ENCODE measurements at places on chromosomes 3 and 15.
A peak's percentile ranks its signal among the peaks of the same experiment; 100 is the strongest.

GRCh38 chr3:49668861-49669260, 5.3 kb upstream of the APEH start:
- DNase-seq, result no peak

DNA sequence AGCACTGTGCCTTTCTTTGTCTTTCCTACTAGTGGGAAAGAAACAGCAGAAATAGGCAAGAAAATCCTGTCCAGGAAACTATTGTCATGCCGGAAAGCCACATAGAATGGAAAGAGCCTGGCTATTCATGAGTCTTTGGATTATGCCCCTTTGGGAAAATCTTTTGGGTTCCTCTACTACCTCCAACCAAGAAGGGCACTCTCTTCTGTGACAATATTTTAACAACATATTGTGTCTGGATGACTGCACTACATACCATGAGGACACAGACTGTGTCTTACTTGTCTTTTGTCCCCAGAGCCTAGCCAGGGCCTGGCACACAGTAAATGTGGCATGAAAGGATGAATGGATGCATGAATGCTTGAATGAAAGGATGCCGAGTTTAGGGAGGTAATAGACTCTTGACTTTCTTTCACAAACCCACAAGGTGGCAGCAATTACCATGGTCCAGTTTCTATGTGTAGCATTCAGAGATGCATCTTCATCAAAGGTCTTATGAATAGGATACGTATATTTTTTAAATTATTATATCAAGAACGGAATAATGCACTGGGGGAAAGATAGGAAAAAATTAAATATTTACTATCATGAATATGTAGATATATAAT, 30.3 kb downstream of the ARL14 start:
- no peak for DNase-seq

- no peak for DNase-seq
These were observed 341.7 kb downstream of the CLSTN2 start for GRCh38 chr3:140276703-140277102.

GRCh38 chr15:98628216-98628615, 20.1 kb upstream of the IGF1R start:
- DNase-seq, result no peak

GRCh38 chr15:38843736-38844590, 279.3 kb upstream of the RASGRP1 start:
- no peak for DNase-seq

DNA sequence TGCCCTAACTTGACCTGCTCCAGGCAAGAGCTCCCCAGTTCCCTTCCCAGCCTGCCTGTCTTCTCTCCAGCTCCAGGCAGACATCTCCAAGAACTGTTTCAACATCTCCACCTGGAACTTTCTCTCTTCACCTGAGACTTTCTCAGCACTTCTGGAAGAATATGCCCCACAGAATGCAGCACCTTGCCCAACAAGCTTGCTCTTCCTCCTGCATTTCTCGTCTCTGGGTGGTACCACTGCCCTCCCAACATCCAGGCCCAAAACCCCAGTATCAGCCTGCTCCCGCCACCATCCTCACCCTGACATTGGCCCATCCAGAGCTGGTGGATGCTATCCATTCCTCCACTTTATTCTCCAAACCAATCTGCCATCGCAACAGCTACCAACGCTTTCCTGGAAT, 8.8 kb downstream of the RFTN1 start:
- DNase-seq, result no peak

- no peak for DNase-seq
These were observed 5.0 kb upstream of the PRRT3 start for GRCh38 chr3:9957214-9957613.

- DNase-seq, result no peak
These were observed 33.5 kb upstream of the ZNF639 start for GRCh38 chr3:179289295-179289694.

DNA sequence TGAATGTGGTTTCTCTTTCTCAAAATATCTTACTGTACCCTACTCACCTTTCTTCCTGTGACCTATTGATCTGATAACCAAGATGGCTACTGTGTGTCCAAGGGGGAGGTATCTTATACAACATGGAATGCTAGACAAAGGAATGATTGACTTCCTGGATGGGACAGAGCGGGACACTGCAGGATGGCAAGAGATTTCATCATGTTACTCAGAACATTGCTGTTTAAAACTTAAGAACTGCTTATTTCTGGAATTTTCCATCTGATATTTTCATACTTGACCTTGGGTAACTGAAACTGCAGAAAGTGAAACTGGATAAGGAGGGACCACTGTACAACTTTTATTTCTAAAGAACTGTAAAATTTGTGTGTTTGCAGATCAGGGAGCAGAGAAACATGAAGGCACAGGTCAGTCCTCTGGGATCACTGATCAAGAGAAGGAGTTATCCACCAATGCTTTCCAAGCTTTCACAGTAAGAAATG, 18.5 kb downstream of the CNOT10 start:
- DNase-seq, result no peak

DNA sequence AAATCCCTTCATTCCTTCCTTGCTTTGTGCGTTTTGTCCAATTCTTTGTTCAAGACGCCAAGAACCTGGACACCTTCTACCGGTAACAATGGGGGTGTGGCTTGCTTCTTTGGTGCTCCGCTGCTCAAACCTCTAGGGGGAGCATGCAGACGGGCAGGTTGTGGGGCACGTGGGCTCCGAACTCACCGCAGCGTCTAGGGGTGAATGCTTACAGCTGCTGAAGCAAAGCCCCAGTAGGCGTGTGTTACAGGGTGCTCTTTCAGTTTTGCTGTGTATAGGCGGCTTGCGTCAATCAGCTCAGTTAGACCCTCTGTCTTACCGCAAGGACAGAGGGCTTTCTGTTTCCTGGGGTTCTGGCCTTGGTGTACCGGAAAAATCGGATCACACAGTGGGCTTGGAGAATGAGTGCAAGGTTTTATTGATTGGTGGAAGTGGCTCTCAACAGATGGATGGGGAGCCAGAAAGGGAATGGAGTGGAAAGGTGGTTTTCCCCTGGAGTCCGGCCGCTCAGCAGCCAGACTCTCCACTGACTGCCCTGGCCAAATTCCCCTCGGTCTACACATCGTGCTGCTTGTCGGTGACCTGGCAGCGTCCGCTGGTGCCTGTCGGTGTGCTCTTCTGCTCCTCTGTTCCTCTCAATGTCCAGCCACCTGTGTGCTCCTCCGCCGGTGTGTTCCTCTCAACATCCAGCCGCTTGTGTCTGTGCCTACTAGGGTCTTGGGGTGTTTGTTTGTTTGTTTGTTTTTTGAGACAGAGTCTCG, 1.2 kb upstream of the LRRC34 start:
- peak; percentile 48 for DNase-seq

GRCh38 chr3:127822682-127823425, 539 bp upstream of the MGLL start:
- no peak for DNase-seq

DNA sequence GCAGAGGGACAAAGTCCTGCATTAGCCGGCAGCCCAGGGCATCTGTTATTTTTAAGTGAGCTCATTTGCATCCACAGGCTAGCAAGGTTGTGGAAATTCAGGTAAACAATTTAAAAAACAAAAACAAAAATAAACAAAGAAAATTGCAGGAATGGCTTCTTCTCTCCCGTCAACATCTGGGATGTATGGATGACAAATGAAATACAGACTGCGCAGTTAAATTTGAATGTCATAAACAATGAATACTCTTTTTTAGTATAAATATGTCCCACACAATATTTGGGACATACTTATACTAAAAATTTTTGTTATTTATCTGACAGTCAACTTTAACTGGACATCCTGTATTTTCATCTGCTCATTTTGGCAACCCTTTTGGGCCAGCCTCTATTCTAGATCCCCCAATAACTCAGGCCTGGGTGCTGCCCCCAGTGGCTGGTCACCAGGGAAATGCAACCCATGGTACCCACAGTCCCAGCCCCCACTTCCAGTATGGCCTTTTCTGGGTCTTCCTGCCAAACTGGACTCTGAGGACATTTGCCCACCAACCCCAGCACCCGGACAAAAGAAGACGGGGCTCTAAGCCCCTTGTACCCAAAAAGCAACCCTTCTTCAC, 12.7 kb downstream of the GRM2 start:
- DNase-seq, result no peak

DNA sequence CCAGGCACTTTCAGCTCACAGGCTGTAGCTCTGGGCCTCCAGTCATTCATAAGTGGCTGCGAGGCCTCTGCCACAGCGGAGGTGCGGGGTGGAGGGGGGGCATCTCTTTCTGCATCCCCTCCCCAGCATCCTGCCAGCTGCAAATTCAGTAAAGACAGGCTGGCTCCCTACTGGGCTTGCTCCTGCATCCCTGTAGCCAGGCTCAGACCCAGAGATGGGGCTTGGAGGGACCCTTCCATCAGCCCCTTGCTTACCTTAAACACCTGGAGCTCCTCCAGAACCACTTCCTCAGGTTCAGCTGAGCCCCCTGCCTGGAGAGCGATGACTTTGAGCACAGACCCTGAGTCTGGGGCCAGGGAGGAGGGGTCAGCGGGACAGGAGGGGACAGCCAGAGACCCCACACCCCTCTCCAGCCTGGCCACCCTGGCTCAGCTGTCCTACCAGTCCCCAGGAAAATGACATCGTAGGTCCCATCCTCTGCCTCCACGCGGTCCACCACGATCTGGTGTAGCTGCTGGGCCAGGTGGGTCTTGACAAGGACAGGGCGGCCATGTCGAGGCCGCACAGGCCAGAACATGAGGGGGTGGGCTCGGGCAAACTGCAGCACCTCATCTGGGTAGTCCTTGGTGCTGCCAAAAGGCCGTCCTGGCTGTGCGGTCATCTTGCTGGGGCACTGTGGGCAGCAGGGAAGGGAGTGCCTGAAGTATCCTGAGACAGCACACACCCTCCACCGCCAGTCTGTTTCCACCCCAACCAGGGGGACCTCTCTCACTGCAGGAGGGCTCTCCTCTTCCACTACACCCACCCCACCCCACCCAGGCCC, 5.3 kb downstream of the SEMA3G start:
- DNase-seq, result no peak

- DNase-seq, result no peak
These were observed 316.6 kb downstream of the EDEM1 start for GRCh38 chr3:5504135-5504534.

- DNase-seq, result no peak
These were observed 3.3 kb upstream of the NR2F2 start for GRCh38 chr15:96327155-96327741.

DNA sequence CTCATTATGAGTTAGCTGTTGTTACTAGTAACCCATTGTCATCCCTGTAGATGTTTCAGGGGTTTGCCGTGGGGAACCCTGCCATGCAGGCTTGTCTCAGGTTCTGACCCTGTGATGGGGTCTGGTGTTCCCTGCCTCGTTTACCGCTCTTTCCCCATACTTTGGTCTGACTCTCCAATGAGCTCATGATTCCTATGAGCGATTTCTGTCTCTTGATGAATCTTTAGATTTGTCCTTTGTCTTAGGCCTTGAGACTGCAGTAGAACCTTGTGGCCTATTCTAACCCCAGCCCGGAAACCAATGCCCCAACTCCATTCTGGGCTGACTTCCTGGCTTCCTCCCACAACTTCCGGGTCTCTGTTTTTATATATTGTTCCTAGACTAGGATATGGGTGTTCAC, 11.3 kb upstream of the IQGAP1 start:
- DNase-seq, result peak; percentile 39

DNA sequence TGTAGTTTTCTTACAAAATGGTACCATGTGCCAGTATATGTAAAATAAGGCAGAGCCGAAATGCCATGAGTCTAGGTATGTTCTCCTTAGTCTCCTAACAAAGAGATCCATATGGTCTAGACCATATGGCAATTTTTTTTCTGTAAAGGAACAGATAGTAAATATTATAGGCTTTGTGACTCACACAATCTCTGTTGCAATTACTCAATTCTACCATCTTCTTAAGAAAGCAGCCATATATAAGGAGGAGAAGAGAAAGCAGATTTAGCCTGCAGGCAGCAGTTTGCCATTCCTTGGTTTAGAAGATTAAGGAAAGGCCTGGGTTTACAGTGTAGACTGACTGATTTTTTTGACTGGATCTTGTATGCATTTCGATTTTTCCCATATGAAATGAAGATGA, 16.3 kb upstream of the BBX start:
- DNase-seq, result no peak

- DNase-seq, result no peak
These were observed 43.6 kb upstream of the RPL32 start for GRCh38 chr3:12884790-12885582.

GRCh38 chr3:193403307-193403706, 24.8 kb upstream of the ATP13A5 start:
- DNase-seq, result no peak

DNA sequence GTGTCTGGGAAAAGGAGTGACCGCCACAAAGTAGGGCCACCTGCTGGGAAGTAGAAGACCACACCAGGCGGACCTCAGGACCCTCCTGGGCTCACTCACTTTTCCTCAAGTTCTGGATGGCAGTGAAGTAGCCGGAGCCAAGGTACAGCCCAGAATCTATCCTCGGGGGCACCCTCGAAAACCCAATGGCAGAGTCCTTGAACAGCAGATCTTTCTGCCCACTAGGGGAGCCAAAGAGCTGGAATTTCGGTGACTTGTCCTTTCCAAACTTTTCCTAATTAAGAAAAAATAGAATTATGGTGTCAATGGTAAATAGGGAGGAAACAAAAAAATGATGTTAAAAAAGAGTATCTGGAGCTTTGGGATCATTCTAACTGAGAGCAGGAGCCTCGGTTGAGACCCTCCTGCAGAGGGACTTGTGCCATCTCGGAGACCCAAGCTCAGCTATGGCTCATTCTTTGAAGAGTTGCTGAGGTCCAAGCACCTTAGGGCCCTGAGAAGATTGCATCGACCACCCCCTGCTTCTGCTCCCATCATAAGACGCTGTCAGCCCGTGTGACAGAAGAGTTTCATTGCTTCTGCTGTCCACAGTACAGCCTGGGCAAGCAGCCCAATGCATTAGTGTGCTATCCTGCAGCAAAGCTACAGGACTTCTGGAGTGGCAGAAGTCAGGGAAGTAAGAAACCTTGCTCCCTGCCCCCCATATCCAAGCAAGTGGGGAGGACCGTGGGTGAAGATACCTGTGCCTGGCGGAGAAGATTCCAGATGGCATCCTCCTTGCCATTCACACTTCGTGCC, 14.8 kb downstream of the LTF start:
- DNase-seq, result no peak

- DNase-seq, result no peak
These were observed 500 bp upstream of the VGLL3 start for GRCh38 chr3:86991482-86991815.

- no peak for DNase-seq
These were observed 46.8 kb downstream of the CYP11A1 start for GRCh38 chr15:74320352-74321247.

- DNase-seq, result no peak
These were observed 5.0 kb upstream of the CDV3 start for GRCh38 chr3:133568294-133569014.

DNA sequence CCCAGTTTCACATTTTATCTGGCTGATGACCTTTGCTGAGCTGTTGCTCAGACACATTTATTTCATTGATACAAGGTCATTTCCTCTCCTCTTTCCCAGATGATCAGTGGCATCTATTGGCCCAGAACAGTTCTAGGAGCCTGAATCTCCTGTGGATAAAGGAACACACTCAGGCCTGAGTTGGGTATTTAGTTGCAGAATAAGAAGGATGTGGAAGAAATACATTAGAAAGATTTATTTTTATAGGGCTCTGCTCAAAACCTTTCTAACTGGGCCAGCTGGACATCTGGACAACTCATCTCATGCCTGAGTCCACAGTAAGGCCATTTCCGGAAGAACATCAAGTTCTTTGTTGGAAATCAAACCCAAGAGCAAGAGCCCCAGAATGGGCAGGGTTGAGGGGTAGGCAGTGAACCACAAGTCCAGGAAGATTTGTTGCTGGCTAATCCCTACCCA, 19.7 kb upstream of the MFGE8 start:
- DNase-seq, result no peak
